ENCODE measurements at places on chromosomes 4 and X.

- DNase-seq: no peak
These were observed 54.1 kb downstream of the XAGE2 start for GRCh38 chrX:52422884-52423283.

GRCh38 chr4:20431543-20431951 lies 179.8 kb downstream of the SLIT2 start:
- DNase-seq: no peak

DNA sequence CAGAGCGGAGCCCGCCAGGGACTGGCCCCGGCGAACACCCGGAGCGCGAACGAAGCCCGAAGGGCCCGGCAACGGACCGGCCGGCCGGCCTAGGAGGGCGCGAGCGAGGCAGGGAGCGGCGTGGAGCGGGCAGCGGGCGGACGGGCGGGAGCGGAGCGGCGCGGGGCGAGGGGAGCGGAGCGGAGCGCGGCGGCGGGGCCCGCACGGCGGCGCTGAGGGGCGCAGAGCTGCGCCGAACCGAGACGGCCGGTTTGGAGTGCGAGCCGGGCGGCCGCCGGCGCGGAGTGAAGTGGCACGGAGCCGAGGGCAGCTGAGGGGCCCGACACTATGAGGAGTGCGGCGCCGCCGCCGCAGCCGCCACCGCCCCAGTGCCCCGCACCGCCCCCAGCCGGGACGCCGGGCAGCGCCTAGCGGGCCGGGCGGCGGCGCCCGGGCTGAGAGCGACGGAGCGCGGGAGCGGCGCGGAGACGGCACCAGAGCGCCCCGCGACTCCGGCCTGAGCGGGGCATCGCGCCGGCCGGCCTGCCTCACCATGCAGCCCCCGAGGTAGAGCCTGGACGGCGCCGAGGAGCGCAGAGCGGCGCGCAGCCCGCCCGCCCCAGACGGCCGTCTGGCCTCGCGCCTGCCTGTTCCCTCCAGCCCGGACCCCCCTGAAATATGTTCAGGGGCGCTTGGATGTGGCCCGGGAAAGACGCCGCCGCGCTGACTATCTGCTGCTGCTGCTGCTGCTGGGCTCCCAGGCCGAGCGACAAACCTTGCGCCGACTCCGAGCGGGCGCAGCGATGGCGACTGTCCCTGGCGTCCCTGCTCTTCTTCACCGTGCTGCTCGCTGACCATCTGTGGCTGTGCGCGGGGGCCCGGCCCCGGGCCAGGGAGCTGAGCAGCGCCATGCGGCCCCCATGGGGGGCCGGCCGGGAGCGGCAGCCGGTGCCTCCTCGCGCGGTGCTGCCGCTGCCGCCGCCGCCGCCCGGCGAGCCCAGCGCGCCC lies 793 bp downstream of the NALF2 start:
- no peak for DNase-seq

- no peak for DNase-seq
These were observed 159.3 kb upstream of the GALNT7 start for GRCh38 chr4:173009129-173009823.

GRCh38 chr4:112403101-112403945 lies 106.2 kb downstream of the ALPK1 start:
- no peak for DNase-seq

DNA sequence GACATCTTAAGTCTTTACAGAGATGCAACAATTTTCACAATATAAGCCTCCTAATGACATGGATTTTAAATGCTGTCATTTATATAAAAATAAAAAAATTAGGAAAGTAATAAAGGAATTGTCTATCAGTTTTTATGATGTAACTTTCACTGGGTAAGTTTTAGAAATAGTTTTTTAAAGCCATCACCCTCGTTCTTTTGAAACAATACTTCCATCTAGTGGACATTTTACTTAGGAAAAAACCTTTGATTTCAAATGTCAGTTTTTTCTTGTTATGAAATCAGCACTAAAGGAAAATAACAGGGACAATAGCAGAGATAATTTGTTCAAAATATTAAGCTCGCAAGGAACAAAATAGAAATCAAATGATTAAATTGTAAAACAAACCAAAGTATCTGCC lies 24.3 kb upstream of the NDNF start:
- DNase-seq: peak; percentile 7

DNA sequence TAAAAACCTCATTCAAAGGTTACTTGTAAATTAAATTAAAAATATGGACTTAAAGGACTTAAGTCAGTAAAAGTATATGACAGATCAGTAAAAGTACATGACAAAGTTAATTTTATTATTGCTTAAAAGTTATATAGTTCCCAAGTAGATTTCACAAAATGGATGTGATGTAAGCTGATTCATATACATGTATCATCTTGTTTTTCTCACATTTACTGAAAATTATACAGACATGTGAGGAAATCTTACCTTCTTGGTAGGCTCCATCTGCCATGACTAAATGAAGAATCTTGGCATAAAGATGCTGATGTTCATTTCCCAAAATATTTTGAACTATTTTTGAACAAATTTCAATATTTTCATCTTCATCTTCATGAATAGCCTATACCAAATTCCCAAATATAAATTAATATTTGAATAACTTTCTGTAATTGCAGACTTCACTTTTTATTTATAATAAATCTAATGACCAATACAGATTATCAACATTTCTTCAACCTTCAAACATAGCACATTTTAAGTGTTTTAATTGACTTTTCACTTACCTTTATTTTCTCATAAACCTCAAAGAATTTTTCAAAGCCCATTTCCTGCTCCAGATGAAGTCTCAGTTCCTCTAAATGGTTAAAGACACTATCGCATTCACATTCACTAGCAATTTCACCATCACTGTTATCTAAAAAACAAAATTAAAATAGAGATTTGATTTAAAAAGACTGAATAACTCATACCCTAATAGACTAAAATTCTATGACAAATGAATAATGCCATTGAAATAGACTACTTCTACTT lies 129.4 kb upstream of the SH3RF1 start:
- DNase-seq: no peak

GRCh38 chrX:105273326-105273725 lies 52.8 kb upstream of the TEX13A start:
- DNase-seq: no peak
